Natural killer cell treated with Interleukin-12 subunit alpha and Interleukin-12 subunit beta and Interleukin-15 and Interleukin-18, amount 100 ng/mL, for 72 hours (primary cell): ENCODE measurements at places on chromosomes 7 and 10. TPM values are rescaled to one million over a fixed set of nuclear protein-coding genes. Genes with fewer than 3 reads are reported as not detected.

DNA sequence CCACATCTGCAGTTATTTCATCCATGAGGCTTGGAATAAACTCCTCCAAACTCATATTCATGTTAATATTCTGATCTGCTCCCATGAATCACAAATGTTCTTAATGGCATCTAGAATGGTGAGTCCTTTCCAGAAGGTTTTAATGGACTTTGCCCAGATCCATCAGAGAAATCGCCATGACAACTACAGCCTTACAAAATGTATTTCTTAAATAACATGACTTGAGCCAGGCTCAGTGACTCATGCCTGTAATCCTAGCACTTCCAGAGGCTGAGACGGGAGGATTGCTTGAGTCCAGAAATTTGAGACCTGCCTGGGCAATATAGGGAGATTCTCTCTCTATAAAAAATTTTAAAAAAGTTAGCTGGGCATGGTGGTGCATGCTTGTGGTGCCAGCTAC, 102.1 kb upstream of the TMEM168 start:
- H3K27ac ChIP-seq: no peak overlapping the region
- H3K27me3 ChIP-seq: no peaks in the 10 kb centered on the region
- H3K4me1 ChIP-seq: peaks cover 11% of the 10 kb centered on the region

GRCh38 chr7:134832367-134832766, 52.9 kb downstream of the CALD1 start:
- no peaks in the 10 kb centered on the region for H3K4me1 ChIP-seq
- no peaks in the 10 kb centered on the region for H3K36me3 ChIP-seq
- no peak overlapping the region for H3K27ac ChIP-seq
- peaks cover 13% of the 10 kb centered on the region for H3K27me3 ChIP-seq

DNA sequence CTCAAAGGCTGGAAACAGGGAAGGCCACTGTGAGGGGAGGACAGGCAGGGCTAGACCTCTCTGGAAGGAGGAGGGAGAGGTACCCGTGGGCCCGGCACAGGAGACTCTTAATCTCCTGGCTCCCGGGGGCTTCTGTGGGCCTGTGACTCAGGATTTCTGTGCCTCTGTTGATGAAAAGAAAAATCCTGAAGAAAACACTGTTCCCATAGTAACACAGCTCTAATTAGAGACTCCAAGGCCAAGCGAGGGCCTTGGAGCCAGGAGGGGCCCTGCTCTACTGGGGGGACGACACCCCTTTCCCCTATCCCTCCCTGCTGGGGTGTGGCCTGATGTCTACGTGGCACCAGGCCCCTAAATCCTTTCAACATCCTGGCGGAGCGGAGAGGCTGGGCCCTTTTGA, 174.1 kb upstream of the TNRC18 start:
- no peaks in the 10 kb centered on the region for H3K36me3 ChIP-seq
- DNase-seq: no peak
- no peak overlapping the region for H3K27ac ChIP-seq
- peaks cover 14% of the 10 kb centered on the region for H3K27me3 ChIP-seq

- H3K4me3 ChIP-seq: no peak overlapping the region
- DNase-seq: no peak
- no peaks in the 10 kb centered on the region for H3K27me3 ChIP-seq
- peaks cover 20% of the 10 kb centered on the region for H3K4me1 ChIP-seq
- peaks cover 8% of the 10 kb centered on the region for H3K36me3 ChIP-seq
- no peak overlapping the region for H3K27ac ChIP-seq
These were observed 14.7 kb downstream of the PWWP2B start for GRCh38 chr10:132411561-132412253.

GRCh38 chr7:80135309-80136104, 876 bp downstream of the GNAI1 start:
- no peak for DNase-seq
- peaks cover 15% of the 10 kb centered on the region for H3K4me1 ChIP-seq

GRCh38 chr10:93293999-93294398, 188.1 kb downstream of the MYOF start:
- H3K4me3 ChIP-seq: no peak overlapping the region
- H3K36me3 ChIP-seq: no peaks in the 10 kb centered on the region
- H3K4me1 ChIP-seq: no peaks in the 10 kb centered on the region
- peaks cover under 1% of the 10 kb centered on the region for H3K27me3 ChIP-seq
- H3K27ac ChIP-seq: no peak overlapping the region

- H3K27ac ChIP-seq: no peak overlapping the region
- H3K4me3 ChIP-seq: no peak overlapping the region
- H3K27me3 ChIP-seq: peaks cover 8% of the 10 kb centered on the region
- H3K4me1 ChIP-seq: no peaks in the 10 kb centered on the region
These were observed 159.6 kb upstream of the CHST15 start for GRCh38 chr10:124253006-124253405.

- H3K4me3 ChIP-seq: no peak overlapping the region
- H3K36me3 ChIP-seq: no peaks in the 10 kb centered on the region
- DNase-seq: no peak
- no peaks in the 10 kb centered on the region for H3K27me3 ChIP-seq
- no peaks in the 10 kb centered on the region for H3K4me1 ChIP-seq
- H3K27ac ChIP-seq: no peak overlapping the region
These were observed 208.1 kb downstream of the SORCS1 start for GRCh38 chr10:106956216-106956915.

DNA sequence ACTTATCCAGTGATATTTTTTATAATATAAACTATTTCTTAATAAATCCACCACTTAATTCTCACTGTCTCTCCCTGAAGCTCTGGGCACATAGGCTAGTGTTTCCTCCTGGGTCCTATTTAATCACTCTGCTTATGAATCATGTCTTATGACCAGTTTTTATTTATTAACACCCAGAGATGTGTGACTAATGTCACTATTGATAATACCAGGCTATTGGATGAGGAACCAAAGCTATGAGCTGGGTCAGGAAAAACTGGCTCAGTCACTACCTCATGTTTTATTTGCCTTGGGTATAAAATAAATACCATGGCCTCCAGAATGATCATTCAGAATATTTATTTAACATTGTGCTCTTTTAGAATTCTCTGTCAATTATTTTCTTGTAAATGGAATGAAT, 5.2 kb downstream of the SEMA3E start:
- H3K4me3 ChIP-seq: no peak overlapping the region
- no peaks in the 10 kb centered on the region for H3K27me3 ChIP-seq
- no peak for DNase-seq

- H3K27me3 ChIP-seq: no peaks in the 10 kb centered on the region
- H3K36me3 ChIP-seq: no peaks in the 10 kb centered on the region
- H3K27ac ChIP-seq: no peak overlapping the region
- H3K4me1 ChIP-seq: no peaks in the 10 kb centered on the region
- H3K4me3 ChIP-seq: no peak overlapping the region
These were observed 171.2 kb downstream of the GFRA1 start for GRCh38 chr10:116101616-116102315.

- DNase-seq: no peak
- H3K27me3 ChIP-seq: peaks cover 47% of the 10 kb centered on the region
- H3K4me1 ChIP-seq: no peaks in the 10 kb centered on the region
- H3K36me3 ChIP-seq: peaks cover 8% of the 10 kb centered on the region
- H3K27ac ChIP-seq: no peak overlapping the region
These were observed 19.4 kb upstream of the MINDY3 start for GRCh38 chr10:15879663-15880062.

- no peaks in the 10 kb centered on the region for H3K36me3 ChIP-seq
- H3K27me3 ChIP-seq: no peaks in the 10 kb centered on the region
- no peak overlapping the region for H3K27ac ChIP-seq
- DNase-seq: no peak
- H3K4me1 ChIP-seq: no peaks in the 10 kb centered on the region
These were observed 30.9 kb upstream of the DKK1 start for GRCh38 chr10:52283174-52283573.

The AMPH gene
- not detected for total RNA-seq

The PRF1 gene
- 1,157 TPM for total RNA-seq

The SFTPD gene
- not detected for total RNA-seq

The SLC13A1 gene
- total RNA-seq: not detected

The RNF148 gene
- not detected for total RNA-seq

The UPK3BL2 gene
- total RNA-seq: 105 TPM

The POLR2J3 gene
- total RNA-seq: 54.0 TPM

The ASB10 gene
- total RNA-seq: not detected

The PDE1C gene
- total RNA-seq: 0.39 TPM

The SPRN gene
- total RNA-seq: not detected
